ENCODE measurements at places on chromosomes 12 and 14.

GRCh38 chr12:68349220-68349621, 17.1 kb upstream of the MDM1 start:
- no peak for DNase-seq

- DNase-seq: no peak
Measured at GRCh38 chr14:50232276-50232642, 881 bp upstream of the SOS2 start.

GRCh38 chr14:64191756-64192155, 102.4 kb downstream of the ESR2 start:
- DNase-seq: peak; percentile 87

- DNase-seq: peak; percentile 54
Measured at GRCh38 chr12:43453761-43454160, 98.2 kb downstream of the ADAMTS20 start.

DNA sequence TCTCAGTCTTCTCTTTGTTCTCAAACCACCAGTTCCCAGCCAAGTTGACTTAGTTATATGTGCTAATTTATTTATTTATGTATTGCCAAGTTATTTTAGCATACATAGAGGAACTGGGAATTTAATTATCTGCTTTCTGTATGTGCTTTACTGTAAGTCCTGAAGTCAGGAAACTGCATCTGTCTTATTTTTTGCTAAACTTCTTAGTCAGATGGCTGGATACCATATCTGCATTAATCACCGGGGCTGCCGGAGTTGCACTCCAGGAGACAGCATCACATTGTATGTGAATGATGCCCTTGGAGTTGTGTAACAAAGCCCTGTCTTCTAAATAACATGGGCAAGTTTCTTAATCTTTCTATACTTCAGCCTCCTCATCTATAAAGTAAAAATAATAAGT, 96.2 kb downstream of the MON2 start:
- DNase-seq: no peak

- no peak for DNase-seq
Measured at GRCh38 chr14:79161571-79161970, 991.4 kb downstream of the NRXN3 start.

DNA sequence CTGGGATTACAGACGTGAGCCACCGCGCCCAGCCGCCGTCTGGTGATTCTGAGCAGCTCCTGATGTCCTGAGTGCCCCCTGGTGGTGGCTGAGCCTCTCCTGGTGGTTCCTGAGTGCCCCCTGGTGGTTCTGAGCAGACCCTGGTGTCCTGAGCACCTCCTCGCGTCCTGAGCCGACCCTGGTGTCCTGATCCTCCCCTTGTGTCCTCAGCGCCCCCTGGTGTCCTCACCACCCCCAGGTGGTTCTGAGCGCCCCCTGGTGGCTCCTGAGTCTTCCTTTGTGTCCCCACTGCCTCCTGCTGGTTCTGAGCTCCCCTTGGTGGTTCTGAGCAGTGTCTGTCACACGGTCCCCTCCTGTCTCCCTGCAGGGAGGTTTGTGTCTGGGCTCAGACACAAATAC, 1304.9 kb downstream of the TMEM121 start:
- no peak for DNase-seq

DNA sequence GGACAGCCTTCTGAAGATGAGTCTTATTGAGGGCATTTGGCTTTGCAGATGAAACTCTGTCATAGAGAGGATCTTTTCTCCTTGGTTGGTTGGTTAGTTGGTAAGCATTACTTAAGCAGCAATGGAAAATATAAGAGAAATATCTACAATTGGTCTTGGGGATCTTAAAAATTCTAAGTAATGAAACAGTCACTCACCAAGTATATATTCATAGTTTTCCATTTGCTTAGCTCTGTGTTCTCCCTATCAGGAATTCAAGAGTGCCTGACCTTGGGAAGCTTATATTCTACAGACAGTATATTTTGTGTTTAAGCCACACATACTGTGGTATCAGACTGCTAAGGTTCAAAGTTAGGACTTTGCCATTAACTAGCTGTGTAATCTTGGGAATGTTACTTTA, at the start of gene OR5AU1:
Gene OR5AU1, minus strand, starts transcription at position 101 of the 400 bp plus-strand sequence. CDS start 191 bp downstream, outside the sequence.
- DNase-seq: no peak

GRCh38 chr14:30517737-30518136, 41.2 kb upstream of the G2E3 start:
- no peak for DNase-seq

GRCh38 chr14:39246618-39247017, 12.9 kb downstream of the MIA2 start:
- DNase-seq: no peak

GRCh38 chr12:74317078-74317601, 220.5 kb upstream of the ATXN7L3B start:
- peak; percentile 47 for DNase-seq

- no peak for DNase-seq
Measured at GRCh38 chr12:64740646-64741045, 18.6 kb downstream of the GNS start.

GRCh38 chr12:121873216-121873569, 14.5 kb upstream of the HPD start:
- DNase-seq: no peak

DNA sequence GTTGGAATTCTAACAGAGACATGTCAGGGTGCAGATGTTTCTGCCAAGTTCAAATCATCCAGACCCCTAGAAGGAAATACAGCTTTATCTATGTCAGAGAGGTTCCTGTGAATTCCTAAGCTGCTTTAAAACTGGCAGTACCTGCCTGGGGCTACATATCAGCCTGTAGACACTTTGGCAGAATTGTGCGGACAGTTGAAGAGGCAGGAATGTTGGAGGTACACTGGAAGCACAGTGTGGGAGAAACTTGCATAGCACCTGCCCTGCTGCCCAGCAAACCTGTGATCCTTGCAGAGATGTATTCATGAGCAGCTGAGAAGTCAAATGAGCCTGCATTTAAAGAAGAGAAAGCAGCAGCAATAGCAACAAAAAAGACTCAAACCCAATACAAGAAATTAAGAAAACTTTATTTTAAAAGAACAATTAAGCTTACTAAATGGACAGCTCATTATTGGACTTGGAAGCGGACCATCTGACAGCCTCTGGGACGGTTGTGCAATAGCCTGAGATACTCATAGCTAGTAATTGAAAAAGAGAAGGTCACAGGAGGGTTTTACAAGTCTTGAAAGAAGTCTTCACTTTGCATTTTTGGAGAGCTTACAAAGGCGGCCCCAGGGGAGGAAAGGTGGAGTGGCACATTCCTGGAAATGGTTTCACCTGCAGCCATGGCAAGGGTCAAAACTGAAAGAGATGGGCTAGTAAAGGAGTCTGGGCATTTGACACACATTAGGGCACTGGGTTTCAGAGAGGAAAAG, 280.9 kb upstream of the FLRT2 start:
- DNase-seq: no peak

DNA sequence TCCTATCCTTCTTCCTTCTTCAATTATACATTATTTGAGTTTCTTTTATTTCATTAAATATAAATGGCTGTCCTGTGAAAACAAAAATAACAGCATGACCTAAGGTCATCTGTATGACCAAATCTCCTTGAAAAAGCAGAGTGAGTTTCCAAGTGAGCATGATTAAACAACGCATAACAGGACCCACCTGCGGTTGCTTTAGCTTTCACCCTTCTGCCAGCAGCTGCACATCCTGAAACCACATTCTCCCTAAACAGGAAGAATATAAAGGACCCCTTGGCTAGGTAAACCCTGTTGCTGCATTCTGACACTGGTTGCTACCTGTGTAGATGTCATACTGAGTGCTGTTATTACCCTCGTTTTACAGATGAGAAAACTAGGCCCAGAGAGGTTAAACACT, 42.8 kb upstream of the CPM start:
- DNase-seq: no peak

GRCh38 chr12:108764540-108765288, 33.4 kb upstream of the CORO1C start:
- DNase-seq: no peak

DNA sequence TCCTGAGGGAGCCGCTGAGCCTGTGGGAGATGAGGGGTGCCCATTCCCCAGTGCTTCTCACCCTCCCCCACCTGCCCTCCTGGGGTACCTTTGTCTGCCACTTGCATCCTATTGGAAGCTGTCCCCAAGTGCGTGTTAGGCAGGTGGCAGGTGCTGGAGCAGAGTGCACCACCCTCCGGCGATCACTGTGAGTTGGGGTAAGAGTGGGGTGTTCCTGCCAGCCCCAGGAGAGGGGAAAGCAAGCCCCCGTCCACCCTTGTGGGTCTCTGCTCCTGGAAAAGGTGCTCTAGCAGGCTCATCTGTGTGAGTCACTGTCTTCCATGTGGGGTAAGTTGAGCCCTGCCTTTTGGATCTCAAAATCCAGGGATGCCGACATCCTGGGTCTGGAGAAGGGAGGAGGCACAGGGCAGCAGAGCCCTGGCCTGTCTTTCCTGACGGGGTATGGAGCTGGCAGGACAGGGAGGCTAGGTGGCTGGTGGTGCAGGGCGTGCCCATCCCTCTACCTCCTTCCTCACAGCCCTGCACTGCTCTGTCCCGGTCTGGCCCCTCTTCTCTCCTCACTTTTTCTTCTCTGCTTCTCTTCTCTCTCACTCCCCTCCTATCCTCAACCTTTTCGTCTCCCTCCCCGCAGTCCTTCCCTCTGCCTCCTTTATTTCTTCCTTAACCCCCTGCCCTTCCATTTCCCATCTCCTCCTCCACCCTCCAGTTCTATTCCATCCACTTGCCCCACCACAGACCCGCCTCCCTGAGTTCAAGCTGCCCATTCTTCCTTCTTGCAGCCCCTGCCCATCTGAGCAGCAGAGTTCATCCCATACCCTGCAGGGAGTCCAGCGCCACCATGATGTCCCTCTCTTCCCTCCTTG, 20.1 kb upstream of the KRT7 start:
- no peak for DNase-seq

- no peak for DNase-seq
Measured at GRCh38 chr12:115611477-115611876, 666.0 kb downstream of the MED13L start.

DNA sequence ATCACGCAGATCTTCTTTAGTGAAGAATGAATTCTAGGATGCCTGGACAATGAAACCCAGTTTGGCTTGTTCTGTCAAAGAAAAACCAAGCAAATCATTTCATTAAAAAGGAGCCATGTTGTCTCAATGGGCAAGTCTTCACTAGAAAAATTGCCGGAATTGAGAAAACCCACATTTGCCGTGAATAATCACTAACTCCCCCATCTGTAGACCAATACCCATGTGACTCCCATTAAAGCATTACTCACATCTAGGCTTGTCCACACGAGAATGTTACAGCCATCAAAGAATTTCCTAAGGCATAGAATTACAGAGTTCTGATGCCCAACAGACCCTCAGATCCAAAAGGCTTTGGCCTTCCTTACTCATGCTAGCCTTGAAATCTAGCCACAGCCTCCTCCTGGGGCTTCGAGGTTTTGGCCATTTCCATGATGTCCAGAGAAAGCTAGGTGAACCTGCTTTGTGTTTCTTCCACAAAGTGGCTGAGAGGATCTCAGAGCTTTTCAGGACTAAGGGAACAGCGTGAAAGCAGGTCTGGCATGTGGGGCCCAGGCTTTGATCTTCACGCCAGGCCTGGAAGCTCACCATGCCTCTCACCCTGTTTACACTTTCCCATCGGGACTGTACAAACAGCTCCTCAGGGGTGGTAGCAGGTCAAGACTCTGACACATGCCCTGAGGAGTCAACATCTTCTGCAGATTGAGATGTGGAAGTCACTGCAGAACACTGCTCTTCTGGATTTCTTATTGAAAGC, 12.1 kb downstream of the SLC7A8 start:
- peak; percentile 13 for DNase-seq

DNA sequence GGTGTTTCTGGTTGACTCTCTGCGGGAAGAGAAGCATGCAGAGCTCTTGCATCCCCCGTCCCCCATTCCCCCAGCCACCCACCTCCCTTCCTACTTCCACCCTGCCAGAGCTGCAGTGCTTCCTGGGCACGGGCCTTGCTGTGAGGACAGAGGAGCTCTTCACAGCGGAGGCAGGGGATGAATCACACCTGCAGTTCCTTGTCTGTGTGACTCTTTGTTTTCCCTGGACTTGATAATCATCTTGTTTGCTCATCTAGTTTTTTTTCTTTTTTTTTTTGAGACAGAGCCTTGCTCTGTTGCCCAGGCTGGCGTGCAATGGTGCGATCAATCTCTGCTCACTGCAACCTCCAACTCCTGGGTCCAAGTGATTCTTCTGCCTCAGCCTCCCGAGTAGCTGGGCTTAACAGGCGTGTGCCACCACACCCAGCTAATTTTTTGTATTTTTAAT, 27.8 kb downstream of the ANKRD9 start:
- DNase-seq: peak; percentile 68

DNA sequence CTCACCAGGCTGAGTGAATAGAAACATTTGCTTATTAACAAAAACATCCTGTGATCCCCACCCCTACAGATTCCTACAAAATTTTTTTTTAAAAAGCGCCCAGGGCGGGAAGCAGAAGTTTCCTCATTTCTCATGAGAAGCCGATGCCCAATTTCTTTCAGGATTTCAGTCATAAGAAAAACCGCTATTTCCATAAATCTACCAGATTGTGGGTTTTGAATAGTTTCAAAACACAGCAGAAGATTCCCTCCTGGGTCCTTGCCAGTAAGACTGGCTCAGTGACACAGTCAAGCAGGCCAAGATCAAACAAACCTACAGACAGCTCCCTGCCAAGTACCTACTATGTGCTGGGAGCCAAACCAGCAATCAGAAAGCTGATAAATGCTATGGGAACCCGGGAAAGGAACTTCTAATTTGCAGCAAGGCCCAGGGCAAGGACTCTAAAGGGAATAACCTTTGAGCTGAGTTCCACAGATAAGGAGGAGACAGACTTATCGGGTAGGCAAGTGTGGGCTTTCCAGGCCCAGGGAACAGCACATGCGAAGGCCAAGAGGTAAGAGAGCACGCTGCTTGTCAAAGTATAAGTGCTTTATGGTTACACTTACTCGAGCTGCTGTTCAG, 68.7 kb downstream of the CCDC88C start:
- DNase-seq: no peak

GRCh38 chr14:61934385-61934784, 172.2 kb downstream of the SNAPC1 start:
- peak; percentile 85 for DNase-seq

DNA sequence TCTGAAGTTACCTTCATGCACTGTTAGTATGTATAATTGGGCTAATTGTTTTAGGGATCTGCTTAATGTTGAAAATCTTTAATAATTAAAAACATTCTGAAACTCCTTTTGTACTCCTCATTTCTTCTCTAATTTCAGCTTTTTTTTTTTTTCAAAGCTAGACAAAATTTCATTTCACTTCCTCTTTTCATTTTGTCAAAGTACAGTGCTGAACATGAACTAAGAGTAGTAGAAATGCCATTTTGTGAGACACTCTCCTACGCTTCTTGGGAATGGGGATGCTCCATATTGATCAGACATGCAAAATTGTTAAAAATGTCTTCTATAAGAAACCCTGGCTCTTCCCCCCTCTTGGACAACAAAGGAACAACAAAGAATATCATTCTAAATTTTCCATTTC, 1.7 kb downstream of the ABCD2 start:
- DNase-seq: no peak

DNA sequence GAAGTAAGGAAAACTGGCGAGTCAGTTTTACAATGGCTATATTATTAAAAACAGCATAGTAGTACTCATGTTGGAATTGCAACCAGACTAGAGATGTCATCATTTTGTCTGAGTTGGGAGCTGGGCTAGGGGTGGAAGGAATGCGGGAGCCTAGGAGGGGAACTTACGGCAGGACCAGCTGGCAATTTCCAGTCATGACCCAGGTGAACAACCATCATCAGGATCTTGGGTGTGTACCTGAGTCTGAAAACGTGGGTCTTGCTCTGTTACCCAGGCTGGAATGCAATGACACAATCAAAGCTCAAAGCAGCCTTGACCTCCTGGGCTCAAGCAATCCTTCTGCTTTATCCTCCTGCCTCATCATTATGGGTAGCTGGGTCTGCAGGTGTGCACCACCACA, 50.9 kb downstream of the ALG10B start:
- DNase-seq: no peak

- no peak for DNase-seq
Measured at GRCh38 chr12:24906141-24906540, 42.8 kb downstream of the BCAT1 start.

Measured in Daoy (cell line).